ENCODE measurements at places on chromosomes 2 and 18.

GRCh38 chr2:221034026-221034701 lies 537.9 kb downstream of the EPHA4 start:
- no peak for DNase-seq

GRCh38 chr2:45896311-45896710 lies 244.8 kb downstream of the PRKCE start:
- no peak for DNase-seq

- no peak for DNase-seq
These were observed 7.1 kb downstream of the KCNF1 start for GRCh38 chr2:10918661-10919409.

- no peak for DNase-seq
These were observed 119.6 kb downstream of the MBP start for GRCh38 chr18:77012806-77013541.

- DNase-seq, result no peak
These were observed 50.7 kb downstream of the DYNAP start for GRCh38 chr18:54641734-54642133.

DNA sequence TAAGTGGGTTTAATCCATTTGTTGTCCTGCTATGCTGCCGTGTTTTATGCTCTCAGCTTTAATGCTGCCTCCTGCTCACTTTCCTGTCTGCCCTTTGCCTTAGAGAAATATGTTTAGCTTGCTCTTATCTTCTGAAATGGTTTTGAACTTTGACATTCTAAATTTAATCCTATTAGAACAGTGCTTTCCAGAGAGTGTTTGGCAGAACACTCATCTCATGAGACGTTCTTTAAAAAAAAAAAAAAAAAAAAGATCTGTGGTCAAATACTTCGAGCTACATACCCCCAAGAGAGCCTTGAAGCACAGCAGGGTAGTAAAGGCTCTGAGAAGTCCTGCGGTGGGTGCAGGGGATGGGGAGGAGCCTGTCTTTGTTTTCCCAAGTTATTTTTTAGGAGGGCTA lies 161.3 kb downstream of the SPP2 start:
- DNase-seq, result no peak

DNA sequence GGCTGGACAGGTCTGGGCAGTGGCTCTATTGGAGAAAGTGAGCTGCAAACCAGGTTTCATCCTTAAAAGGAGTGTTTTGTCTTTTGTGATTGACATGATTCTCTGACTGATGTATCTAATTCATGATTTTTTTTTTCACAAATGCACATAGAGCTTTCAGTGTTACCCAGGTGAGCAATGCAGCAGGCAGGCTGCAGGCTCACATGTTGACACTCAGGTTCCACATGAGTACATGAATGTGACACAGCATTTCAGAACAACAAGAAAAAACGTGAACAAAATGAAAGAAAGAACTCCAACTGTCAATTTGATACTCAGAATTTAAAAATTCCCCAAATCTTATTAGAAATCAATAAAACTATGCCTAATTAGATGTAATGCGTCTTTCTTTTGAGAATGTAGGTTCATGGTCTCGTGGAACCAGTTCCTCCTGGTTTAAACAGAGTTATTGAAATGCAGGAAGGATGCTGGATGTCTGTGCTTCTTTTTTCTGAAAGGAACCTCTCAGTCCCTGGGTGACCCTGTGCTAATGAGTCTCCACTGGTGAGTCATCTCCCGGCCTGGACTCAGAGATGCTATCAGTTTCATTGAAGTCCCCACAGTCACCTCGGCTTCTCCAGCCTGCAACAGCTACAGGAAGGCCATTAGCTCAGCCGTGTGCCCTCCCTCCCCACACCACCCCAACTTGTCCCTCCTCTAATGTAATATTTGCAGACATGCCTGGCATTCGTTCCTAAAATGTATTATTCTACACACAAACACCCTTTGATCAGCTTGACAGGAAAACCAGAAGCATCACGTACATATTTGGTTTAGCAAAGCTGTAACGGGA lies 430.4 kb downstream of the LPIN1 start:
- peak; percentile 16 for DNase-seq

- DNase-seq, result no peak
These were observed 552.9 kb downstream of the TDRD15 start for GRCh38 chr2:21676676-21677075.

- DNase-seq, result no peak
These were observed 862.1 kb upstream of the CELF4 start for GRCh38 chr18:38427736-38428135.

DNA sequence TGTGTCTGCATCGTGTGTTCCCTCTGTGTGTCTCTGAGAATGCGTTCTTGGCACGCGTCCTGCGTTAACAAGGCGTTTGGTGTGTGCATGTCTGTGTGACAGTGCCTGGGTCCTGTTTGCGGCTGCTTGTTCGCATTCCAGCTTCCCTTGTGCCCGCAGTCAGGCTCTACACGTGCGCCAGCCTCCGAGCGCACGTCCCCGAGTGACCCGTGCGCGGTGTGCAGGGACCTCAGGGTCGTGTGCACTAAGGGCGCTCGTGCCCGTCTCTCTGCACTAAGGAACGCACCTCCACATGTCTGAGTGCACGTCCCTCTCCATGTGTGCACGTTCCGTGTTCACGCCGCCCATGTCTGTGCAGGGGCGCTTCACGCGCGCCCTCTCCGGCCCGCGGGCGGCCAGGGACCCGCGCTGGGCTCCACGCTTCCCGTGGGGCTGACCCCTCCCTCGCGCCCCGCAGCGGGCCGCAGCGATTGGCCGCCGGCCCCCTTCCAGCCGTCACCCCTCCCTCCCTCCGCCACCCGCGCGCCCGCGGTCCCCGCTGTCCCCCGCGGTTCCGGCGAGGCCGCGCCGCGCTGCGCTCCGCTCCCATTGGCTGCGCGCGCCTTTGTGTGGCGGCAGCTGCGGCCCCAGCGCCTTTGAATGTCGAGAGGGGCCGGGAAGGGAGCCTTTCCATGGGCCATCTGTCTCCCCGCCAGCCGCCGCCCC lies 229.4 kb downstream of the HAUS1 start:
- no peak for DNase-seq

GRCh38 chr2:85307527-85307897 lies 20.3 kb downstream of the TGOLN2 start:
- no peak for DNase-seq

DNA sequence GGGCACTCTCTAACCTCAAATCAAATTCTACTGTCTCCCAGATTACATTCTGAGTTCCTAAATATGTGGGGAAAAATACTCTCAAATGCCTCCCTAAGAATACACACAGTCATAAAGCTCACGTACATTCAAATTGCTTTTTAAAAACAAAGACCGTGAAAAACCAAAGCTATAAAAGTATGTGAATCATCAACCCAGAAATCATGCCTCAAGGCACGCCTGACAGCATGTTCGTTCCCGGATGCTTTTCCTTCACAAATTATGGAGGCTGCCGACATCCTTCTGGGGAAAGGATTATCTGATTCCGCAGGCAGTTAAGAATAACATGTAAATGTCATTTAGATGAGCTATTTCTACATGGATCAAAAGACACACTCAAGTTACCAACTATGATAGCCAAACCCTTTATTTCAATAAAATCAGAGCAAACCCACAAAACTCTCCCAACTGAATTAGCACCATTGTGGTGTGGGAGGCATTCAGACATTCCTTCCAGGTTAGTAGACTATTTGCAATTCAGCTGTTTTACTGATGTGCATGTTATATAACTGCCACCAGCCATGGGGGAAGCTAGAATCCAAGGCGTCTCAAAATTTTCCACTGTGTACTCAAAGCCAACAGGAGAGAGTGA lies 398.2 kb upstream of the TRIB2 start:
- no peak for DNase-seq

DNA sequence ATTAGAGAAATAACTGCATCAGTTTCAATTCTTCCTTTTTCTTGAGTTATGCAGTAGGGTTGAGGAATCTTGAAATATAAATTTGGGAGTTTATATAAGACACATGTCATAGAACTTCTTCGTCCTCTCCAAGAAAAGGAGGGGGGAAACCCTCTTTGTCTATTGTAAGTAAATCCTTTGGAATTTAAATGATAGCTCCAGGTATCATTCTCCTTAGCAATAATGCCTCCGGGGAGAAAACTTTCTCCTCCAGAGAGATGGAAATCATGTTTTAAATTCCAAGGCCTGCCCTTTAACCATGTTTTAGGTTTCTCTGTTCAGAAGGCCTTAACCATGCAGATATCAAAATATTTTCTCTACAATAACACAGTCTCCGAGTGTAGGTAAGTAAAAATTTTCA lies 899.7 kb upstream of the GCFC2 start:
- no peak for DNase-seq

GRCh38 chr2:234158812-234159211 lies 108.3 kb downstream of the SPP2 start:
- DNase-seq, result no peak

DNA sequence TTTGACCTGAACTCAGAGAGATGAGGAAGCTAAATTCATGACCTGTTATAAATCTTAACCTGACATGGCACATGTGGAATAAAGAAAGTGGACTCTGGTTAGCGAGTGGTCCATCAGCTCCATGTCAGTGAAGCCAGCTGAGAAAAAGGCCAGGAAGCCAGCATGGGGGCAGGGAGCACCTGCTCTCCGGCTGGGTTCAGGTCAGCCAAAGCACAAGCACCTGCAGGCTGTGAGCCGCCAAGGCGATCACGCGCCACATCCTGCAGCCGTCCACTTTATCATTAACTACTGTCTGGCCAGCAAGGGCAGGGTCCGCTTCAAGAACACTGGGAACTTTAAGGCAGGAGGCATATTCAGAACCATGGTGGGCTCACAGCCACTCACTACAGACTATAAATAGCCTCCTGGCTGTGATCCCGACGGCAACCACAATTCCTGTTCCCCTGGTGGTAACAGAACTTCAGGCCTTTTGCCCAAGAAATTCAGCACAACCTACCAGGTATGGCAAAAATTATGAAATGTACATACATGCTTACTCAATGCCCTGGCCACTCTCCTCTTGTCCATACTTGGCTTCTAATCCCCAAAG lies 35.5 kb downstream of the ACVR1 start:
- no peak for DNase-seq

DNA sequence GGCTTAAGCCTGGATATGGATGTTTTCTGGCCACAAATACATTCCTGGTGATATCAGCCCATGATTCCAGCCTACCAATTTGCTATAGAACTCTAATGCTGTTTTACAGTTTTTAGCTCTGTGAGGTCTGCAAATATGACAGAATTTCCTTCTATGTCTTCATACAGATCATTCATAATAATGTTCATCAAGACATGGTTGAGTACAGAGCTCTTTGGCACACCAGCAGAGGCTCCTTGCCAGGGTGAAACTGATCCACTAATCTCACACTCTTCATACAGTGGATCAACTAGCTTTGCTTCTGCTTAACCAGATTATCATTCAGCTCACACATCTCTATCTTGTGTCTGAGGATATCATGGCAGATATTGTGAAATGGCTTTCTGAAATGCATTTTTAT lies 672.1 kb downstream of the STK39 start:
- DNase-seq, result no peak

DNA sequence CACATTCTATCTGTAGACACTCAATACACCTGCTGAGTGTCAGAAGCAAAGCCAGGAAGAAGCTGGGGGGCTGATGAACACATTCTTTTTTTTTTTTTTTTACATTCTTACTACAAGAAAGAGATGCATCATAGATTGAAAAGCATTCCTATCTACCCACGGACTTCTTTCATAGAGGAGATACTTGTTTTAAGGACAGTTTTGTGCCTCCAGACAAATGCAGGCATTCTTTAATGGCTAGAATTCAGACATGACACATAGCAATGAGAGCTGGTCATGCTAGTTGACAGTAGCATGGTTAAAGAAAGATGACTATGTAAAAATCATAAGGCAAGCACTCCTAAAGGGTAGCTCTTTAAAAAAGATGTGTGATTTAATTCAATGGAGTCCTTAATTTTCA lies 110.2 kb downstream of the EPHA4 start:
- DNase-seq, result no peak

DNA sequence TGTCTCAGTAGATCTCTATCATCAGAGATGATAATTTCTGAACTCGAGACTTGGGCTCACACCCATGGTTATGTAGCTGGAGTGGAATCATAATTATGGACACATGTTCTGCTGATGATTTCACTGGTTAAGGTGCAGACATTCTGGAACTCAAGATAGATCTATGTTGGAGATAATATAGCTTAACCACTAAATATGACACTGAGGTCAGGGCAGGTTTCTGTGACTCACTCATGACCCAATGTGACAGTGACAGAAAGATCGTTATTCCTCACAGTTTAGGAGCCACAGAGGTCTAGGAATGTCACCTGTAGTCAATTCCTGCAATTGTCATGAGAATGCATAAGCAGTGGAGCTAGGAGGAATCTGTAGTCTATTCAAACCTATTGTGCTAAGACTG lies 828.6 kb downstream of the TRIB2 start:
- DNase-seq, result no peak

- no peak for DNase-seq
These were observed 36.7 kb downstream of the MCFD2 start for GRCh38 chr2:46878886-46879285.

- DNase-seq, result no peak
These were observed 145.4 kb upstream of the LYPD6 start for GRCh38 chr2:149184991-149185390.

DNA sequence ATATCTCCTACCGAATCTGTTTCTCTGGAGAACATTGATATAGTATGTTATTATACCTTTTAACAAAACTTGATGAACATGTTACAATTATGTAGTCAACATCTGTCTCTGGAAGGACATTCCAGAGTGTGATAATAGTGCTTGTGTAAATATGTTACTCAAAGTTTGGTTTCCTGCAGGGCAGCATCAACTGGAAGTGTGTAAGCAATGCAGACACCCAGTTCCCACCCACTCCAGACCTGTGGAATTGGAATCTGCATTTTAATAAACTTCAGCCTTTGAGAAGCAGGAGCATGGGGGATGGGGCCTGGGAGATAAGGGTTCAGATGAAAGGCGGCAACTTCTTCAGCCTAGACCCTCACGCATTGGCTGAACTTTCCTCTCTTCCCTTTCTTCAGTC lies 398.9 kb downstream of the RND3 start:
- no peak for DNase-seq

GRCh38 chr2:186036862-186037449 lies 298.4 kb downstream of the FSIP2 start:
- DNase-seq, result no peak

DNA sequence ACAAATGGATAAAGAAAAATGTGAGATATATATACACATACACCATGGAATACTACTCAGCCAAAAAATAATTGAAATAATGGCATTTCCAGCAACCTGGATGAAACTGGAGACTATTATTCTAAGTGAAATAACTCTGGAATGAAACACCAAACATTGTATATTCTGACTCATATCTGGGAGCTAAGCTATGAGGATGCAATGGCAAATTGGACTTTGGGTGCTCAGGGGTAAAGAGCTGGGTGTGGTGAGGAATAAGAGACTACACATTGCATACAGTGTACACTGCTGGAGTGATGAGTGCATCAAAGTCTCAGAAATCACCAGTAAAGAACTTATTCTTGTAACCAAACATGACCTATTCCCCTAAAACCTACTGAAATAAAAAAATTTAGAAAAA lies 636.0 kb upstream of the LRATD1 start:
- no peak for DNase-seq

- no peak for DNase-seq
These were observed 179.1 kb downstream of the ERBB4 start for GRCh38 chr2:212359425-212360067.

Measured in GM12864 (cell line).